ENCODE measurements at places on chromosomes 2 and 18.

DNA sequence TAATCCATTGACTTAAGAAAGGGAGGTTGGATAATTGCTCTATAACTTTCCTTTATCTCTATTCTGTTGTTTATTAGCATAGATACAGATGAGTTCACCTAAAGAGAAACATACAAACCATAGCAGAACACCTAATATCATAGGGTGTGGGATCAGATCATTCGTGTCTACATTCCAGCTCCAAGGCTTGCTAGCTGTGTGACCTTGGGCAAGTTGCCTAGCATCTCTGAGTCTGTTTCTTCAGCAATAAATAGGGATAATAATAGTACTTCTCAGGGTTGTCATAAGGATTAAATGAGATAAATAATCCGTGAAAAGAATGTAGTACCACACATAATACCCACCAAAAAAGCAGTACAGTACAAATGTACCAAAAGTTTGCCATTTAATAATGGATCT, 126.2 kb downstream of the PLB1 start:
- DNase-seq = no peak

DNA sequence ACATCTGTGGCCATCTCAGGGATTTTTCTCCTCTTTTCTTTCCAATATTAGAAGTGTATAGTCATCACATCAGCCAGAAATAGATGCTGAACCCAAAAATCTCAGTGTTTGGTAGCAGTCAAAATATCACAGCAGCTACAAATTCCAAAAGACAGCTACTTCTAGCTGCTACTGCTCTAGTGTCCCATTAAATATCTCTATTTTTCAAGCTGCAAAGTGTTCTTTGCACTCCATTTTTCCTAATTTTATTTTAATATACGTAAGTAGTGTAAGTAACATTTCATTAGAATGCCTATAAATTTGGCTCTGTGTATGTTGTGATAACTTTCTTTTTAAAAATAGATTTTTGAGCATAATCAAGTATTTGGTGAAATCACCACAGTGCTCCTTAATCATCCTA, 967.3 kb downstream of the BCL11A start:
- DNase-seq = no peak

- DNase-seq = no peak
Measured at GRCh38 chr2:112924360-112924759, 13.4 kb downstream of the IL37 start.

DNA sequence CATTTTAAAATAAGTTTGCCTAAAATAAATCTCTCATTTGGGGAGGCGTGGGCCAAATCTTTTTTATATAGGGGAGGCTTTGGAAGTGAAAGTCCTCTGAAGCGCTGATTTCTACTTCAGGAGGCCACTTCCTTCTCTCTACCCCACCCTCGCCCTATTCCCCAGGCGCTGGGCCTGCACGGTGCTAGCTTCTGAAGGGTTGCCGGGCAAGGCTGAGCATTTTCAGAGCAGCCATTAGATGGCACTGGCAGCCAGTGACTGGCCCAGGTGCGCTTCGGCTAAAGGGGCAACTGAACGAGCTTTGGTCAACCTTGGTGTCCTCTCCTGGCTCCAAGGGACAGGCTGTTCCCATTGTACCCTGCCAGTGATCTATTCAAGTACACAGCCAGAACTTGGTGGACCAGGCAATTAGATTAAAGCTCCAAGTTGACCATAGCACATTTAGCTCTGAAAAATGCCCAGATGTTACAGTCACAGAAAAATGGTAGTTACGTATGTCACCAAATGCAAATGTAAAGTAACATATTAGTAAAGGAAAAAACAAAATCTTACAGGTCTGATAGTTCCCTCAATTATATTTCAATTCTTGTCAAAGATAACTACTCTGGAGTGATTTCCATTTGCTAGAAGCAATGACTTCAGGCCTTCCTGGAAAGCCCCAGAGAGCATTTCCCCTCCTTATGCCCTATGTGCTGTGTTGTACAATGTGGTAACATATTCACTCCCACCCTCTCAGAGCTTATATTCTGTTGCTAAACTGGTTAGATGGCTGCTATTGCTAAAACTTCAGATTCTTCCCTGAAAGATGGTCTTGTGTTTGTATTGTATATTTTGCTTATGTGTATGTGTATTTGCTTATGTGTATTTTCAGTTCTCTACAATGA, 2.1 kb downstream of the POMC start:
- DNase-seq = peak; percentile 29

GRCh38 chr2:182817558-182817957, 48.9 kb downstream of the FRZB start:
- no peak for DNase-seq

DNA sequence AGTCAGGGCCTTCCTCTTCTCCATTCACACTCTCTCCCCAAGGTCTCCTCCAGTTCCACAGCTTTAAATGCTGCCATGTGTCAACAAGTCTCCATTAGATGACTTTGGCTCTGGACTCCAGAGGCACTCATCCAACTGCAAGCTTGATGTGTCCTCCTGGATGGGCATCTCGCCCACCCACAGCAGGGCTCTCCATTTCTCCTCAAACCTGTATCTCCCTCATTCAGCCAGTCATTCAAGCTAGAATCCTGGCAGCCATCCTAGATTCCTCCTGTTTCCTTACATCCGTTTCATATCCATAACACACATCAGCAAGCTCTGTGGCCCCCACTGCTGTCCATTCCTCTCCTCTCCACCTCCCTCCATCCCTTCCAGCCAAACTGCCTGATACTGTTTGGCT, 88.4 kb upstream of the AFF3 start:
- DNase-seq = no peak

- DNase-seq = no peak
Measured at GRCh38 chr2:76169276-76170008, 458.7 kb upstream of the GCFC2 start.

DNA sequence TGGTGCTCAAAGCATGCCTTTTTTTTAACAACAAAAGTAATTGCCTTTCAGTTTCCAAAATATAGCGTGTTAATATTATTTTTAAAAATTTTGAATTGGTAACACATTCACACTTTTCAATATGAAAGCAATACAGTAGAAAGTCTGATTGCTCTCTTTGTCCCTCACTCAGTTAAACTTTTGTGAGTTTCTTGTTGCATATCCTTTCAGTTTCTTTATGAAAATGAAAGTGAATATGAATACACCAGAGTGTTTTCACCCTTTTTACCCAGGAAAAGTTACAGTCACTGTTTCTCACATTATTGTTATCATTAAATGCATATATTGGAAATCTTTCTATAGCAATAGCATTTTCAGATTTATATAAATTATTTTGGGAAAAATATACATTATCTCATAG, 377.4 kb upstream of the CRIM1 start:
- no peak for DNase-seq

DNA sequence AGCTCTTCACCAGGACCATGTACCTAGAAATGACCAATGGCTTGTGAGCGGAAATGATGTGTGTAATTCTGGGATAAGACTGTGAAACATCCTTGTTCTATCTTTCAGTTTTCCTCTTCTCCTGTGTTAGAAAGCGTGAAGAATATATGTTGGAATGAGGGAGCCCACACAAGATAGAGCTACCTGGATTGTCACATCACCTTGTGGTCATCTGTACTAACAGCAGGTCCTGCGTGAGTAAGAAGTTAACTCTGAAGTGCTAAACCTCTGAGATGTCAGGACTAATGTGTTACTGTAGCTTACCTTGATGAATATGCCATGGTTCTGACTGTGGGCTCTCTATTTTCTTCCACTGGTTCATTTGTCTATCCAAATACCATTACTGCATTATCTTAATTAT, 75.6 kb downstream of the FASTKD2 start:
- DNase-seq = no peak

GRCh38 chr2:203687165-203687564, 19.3 kb upstream of the CD28 start:
- no peak for DNase-seq

GRCh38 chr2:64203858-64204632, 59.8 kb upstream of the PELI1 start:
- peak; percentile 37 for DNase-seq

DNA sequence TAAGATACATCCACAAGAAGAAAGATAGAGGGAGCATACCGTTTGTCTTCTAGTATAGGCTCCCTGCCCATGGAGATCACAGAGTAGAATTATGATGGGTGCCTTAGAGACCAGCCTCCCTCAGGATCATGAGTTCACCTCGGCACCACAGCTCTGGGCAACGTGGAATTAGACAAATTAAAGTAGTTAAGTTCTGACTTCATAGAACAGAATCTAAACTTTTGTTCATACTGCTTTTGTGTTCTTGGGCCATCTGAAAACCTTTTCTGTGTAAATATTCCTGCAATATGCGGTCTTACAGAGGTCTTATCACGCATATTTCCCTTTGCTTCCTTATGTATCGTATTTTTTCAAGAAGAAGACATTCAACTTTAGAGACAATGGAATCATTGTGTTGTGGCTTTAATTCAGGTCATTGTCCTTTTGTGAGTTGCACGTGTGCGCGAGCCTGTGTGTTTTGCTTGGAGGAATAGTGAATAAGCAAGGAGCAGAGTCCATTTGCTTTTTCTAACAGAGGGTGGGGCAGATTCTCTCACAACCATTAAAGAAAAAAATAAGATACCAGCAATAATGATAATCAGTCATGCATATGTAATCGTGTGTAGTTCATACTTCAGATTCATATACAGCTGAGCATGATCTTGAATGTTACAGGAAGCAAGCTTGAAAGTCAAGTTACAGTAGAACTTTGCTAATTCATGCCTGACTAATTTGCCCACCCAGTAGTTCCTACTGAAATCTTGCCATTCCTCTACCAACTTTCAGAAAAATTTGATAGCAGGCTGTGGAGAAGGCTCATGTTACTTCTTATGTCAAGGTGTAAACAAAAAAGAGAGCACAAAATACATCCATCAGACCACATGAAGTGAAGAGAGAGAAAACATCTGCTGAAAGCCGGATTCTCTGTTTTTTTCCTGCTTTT, 243.6 kb downstream of the NEDD4L start:
- DNase-seq = no peak

- no peak for DNase-seq
Measured at GRCh38 chr2:135258193-135258592, 206.1 kb downstream of the RAB3GAP1 start.

DNA sequence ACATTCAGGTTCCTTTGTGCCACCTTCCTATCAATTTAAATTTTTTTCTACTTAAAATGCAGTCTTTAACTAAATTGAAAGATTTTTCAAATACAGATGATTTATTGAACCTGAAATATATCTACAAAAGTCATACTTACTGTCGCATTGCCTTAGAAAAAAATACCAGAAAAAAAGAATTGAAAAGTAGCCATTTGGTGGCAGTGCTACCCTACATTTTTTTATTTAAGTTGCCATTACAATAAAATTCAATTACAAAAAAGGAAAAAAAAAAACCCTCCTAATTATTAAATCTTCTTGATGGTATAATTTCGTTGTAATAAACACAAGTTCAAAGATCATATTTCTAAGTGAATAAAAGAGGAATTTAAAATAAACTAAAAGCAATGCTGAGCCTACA, 43.4 kb downstream of the DSC3 start:
- DNase-seq = no peak

DNA sequence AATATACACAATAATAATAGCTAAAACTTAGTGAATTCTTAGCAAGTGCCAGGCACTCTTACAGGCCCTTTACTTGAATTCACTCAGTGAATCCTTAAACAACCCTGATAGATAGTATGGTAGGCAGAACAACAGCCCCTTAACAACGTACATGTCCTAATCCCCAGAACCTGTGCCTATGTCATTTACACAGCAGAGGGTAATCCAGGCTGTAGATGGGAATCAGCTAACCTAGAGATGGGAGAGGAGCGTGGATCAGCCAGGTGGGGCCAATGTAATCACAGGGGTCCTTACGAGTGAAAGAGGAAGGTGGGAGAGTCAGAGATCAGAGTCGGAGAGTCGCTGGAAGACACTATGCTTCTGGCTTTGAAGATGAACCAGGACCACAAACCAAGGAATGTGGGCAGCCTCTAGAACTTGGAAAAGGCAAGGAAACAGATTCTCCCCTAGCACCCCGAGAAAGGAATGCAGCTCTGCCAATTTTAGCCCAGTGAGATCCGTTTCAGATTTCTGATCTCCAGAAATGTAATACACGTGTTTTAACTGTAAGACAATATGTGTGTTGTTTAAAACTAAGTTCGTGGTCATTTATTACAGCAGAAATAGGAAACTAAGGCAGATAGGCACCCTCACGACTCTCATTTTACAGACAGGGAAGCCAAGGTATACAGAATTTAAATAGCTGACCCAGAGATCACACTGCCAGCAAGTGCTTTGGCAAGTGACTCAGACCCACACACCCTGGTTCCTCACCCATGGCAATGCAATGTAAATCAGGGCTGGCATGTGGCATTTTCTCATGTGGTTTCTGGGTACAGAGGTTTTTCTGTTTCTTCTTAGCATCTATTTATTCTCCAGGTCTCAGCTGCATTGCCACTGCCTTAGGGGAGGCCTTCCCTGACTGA, 68.9 kb downstream of the DOCK10 start:
- DNase-seq = no peak

DNA sequence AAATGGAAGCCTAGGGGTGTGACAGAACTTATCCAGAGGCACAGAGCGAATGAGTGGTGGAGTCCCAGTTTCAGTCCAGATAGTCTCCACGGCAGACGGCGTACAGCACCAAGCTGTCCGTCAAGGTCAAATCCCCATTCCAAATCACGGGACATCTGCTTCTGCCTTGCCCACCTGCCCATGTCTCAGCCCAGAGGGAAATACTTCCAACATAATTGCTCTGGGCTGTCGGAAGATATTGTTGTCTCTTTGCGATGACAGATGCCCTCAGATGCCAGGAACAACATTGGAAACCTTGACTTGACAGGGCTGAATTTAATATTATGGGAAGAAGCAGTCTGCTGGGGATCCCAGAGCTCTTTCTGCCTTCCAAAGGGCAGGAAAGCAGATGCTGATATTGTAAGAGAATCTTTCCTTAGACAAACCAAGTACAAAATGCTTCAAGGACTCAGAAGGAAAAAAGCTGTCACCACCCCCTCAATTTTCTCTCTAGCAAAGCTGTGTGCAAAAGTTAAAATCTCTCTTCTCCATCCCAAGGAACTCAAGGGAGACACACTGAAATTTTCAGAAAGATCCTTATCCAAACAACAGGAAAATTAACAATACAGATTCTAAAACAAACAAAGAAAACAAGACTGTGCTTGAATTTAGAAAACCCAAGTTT, 364.0 kb downstream of the LRATD1 start:
- no peak for DNase-seq

DNA sequence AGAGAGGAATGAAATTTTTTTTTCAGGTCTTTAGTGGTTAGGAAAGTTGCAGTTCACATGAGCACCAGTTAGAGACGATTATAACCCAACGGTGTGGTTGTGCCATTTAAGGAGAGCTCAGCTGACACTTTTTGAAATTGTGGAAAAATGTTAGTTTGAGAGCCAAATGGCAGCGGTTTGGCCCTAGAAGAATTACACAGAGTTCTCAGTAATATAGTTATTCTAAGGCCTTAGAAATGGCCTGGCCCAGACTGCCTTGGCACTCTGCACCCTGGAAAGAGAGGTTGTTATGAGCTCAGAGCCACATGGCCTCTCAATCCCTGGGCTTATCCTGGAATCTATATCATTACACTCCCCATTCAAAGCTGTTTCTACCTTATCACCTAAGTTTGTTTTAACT, 117.4 kb downstream of the RHBDD1 start:
- DNase-seq = no peak

- DNase-seq = no peak
Measured at GRCh38 chr2:31259075-31259474, 25.1 kb downstream of the EHD3 start.

GRCh38 chr2:108223573-108223972, 16.2 kb upstream of the SULT1C3 start:
- DNase-seq = no peak
